Globus pallidus (tissue), 1 donor: ENCODE measurements at places on chromosomes 12 and 14.

DNA sequence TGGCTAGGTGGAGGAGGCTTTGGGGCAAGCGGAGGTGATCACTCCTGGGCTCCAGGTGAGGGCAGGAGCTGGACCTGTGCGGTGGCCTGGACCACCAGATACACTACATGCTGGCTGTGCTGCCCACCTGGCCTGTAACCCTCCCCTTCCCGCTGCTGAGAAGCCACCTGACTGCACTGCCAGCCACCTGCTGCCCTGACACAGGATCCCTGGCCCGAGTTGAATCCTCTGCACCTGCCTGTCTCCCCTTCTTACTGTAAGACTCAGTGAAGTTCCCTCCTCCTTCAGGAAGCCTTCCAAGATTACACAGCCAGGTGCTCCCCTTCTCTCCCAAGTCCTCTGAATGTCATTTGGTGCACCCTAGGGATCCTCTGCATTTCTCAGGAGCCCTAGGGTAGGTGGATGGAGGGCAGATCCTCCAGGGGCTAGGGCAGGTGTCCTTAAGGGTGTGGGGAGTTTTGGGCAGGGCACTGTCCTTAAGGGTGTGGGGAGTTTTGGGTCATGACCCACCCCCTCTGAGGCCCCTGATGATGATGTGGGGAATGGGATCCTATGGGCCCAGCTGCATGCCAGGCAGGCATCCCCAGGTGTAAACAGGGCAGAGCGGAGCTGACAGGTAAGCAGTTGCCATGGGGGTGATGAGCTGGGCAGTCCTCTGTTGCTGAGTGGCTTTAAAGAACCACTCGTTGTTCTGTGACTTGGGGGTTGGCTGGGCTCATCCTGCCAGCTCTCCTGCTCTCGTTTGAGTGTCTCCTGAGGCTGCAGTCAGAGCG, 6.7 kb upstream of the MTA1 start:
- DNase-seq: no peak

DNA sequence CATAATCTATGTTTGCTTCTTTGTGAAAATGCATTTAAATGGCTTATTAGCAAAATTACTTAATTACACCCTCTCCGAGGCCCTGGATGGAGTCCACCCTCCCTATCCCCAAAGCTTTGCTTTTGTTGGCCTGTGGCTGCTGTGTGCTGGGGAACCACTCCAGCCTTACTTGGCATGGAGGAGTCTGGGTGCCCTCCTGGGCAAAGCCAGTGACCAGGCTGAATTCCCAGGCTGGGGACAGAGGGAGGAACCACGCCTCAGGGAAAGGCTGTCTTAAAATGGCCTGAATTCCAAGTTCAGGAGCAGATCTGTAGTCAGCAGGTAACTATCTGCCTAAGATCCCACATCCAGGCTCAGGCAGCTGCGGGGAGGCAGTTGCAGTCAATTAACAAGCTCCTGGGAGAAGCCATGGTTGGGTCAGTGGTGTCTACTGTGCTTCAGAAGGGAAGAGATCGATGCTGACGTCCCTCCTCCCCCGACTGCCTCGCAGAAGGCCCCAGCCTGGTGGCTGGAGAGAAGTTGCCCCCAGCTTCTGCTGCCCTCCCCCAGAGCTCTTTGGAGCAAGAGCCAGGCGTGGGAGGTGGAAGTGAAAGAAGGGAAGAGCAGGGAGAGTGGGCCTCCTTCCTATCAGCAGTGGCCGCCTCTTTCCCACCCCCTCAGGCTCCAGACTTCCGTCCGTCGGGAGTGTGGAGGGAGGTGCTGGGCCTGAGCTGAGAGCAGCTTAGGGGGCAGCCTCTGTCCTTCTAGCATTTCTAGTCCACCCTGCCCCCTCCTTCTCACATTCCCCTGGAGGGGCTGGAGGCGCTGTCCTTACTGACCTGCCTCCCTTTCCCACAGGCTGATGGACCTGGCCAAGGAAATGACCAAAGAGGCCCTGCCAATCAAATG, 11.3 kb downstream of the VASH1 start:
- peak; percentile 64 for DNase-seq

GRCh38 chr12:115930336-115930735, 347.2 kb downstream of the MED13L start:
- no peak for DNase-seq

- no peak for DNase-seq
Observed at GRCh38 chr14:90062127-90062794, 467 bp downstream of the KCNK13 start.

GRCh38 chr12:64034901-64035576, 187.1 kb downstream of the KICS2 start:
- DNase-seq: no peak

- no peak for DNase-seq
Observed at GRCh38 chr12:80442426-80443222, 1.4 kb upstream of the PTPRQ start.

DNA sequence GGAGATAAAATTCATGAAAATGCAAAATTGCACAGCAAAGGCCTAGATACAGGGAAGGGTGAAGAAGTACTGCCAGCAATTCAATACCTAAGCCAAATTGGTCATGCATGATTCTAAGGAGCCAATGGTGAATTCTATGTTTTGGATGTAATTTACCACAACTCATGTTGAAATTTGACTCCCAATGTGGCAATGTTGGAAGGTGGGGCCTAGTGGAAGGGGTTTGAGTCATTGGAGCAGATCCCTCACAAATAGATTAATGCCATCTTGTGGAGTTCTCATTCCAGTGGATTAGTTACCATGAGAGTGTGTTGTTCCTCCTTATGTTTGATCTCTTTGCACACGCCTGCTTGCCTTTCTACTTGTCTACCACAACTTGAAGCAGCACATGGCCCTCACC, 194.0 kb upstream of the ALG10 start:
- DNase-seq: no peak

GRCh38 chr12:52454411-52455201, 2.7 kb upstream of the KRT6B start:
- DNase-seq: peak; percentile 57

- no peak for DNase-seq
Observed at GRCh38 chr12:96994900-96995299, 87.8 kb downstream of the NEDD1 start.

- DNase-seq: peak; percentile 66
Observed at GRCh38 chr12:31589904-31590641, 863 bp downstream of the DENND5B start.
